Common myeloid progenitor, CD34-positive (primary cell): ENCODE measurements at places on chromosomes 5 and 9.

GRCh38 chr5:133196441-133197085 is 144.8 kb downstream of the HSPA4 start:
- no peak for DNase-seq

GRCh38 chr5:148939676-148940075 is 113.3 kb downstream of the ADRB2 start:
- DNase-seq = no peak

GRCh38 chr5:170357955-170358444 is 31.2 kb downstream of the KCNMB1 start:
- peak; percentile 63 for DNase-seq

DNA sequence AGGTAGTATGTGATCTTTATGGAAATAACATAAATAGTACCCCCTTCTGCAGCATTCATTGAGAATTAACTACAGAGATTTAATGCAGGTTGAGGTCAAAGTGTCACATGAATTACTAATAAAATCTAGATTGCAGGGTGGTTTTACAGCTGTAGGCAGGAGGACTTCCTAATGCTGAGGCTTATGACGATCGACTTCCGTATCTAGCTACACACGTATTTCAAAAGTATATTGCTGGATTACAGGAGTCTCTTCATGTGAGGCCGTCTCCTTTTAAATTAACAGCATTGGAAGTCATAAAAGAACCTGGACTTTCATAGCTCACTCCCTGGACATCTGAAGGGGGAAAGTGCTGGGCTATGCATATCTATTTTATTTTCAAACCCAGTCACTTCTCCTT is 180.9 kb downstream of the OSTF1 start:
- DNase-seq = no peak

- DNase-seq = no peak
These were observed 114.5 kb upstream of the GPR151 start for GRCh38 chr5:146630472-146630871.

DNA sequence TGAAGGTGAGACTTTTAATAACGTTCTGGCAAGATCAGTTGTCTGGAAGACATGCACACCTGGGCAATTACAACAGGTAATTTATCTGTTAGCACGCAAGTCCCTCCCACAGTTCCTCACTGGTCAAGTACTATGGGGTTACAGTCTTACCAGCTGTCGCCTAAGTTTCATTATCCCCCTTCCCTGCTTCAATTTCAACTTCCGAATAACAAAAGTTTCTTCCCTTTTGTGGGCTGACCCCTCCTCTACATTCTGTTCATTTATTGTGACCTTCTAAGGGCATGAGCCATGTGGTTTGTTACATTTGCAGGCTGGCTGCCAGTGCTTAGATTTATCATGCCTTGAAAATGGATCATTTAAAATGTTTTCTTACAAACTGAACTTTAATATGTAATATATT is 16.5 kb downstream of the GAPT start:
- DNase-seq = no peak

DNA sequence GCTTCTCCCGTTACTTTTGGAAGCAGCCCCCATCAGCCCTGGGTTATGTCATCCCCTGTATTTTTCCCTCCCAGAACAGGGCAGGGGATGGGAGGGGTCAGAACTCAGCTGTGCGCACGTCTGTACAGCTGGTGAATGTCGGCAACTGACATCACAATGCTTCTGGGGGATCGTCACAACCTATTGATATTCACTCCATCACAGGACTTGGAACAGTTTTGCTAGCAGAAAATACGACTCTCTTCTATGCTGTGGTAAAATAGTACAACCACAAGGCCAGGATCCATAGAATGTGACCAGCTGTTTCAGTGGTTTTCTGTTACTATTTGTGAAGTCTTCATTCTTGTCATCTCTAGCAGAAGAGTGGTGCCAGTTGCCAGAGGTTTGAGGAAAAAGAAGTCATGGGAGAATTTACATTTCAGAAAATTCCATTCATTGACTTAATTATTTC is 77.1 kb upstream of the KLF4 start:
- DNase-seq = no peak

GRCh38 chr5:111931655-111932054 is 174.7 kb upstream of the NREP start:
- no peak for DNase-seq

- peak; percentile 61 for DNase-seq
These were observed 5.1 kb downstream of the RGS14 start for GRCh38 chr5:177362610-177363507.

- DNase-seq = peak; percentile 44
These were observed 486 bp downstream of the NPDC1 start for GRCh38 chr9:137045294-137046087.
